Retinal pigment epithelial cell (primary cell): ENCODE measurements at places on chromosomes 16 and 17.

GRCh38 chr17:39235555-39236449 is 10.1 kb upstream of the STAC2 start:
- peak; percentile 30 for DNase-seq

DNA sequence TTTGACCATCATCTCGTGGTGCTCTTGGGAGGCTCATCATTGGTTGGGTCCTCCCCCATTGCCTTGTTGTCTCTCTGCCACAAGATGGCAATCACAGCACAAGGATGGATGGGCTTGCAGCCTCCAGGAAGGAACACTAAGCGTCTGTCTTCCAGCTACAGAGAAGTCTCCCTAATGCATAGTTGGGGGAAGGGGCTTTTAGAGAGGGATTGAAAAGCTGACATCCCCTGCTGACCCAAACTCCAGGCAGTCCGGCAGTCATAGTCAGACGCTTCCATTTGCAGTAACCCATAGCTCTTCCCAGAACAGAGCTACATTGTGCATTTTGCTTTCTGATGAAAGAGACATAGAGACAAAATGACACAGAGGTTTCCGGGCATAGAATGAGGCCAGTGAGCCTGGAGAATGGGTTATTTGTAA is 111.4 kb downstream of the UTP18 start:
- DNase-seq: no peak

- DNase-seq: no peak
Measured at GRCh38 chr17:31434727-31435050, 43.2 kb downstream of the RAB11FIP4 start.

DNA sequence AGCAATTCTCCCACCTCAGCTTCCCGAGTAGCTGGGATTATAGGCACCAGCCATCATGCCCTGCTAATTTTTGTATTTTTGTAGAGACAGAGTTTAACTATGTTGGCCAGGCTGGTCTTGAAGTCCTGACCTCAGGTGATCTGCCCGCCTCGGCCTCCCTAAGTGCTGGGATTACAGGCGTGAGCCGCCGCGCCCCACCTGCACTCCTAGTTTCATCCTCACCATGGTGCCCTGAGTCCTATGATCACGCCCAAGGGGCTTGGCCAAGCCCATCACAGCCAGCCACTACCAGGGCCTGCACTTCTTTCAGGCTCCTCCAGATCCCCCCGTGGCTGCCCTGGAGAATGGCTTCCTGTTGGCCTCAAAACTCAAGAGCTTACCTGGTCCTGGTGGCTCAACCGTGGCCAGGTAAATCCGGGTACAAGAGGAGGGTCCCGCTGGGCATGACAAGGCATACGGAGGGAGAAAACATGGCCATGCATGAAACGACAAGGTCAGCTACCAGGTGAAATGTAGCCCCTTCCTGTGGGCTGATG is 20.4 kb upstream of the TFAP4 start:
- no peak for DNase-seq

DNA sequence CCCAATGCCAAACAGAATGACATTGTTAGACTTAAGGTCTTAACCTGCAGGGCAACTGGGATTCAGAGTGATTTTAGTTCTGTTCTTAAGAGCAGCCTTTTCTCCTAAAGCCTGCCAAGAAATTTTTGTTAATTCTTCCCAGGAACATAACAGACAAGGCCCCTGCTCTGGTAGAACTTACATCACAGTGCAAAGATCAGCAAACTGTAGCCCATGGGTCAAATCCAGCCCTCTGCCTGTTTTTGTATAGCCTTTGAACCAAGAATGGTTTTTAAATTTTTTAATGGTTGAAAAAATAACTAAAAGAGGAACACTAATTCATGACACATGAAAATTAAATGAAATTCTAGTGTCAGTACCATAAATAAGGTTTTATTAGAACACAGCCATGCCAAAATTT is 3.8 kb downstream of the ACSM3 start:
- DNase-seq: no peak

DNA sequence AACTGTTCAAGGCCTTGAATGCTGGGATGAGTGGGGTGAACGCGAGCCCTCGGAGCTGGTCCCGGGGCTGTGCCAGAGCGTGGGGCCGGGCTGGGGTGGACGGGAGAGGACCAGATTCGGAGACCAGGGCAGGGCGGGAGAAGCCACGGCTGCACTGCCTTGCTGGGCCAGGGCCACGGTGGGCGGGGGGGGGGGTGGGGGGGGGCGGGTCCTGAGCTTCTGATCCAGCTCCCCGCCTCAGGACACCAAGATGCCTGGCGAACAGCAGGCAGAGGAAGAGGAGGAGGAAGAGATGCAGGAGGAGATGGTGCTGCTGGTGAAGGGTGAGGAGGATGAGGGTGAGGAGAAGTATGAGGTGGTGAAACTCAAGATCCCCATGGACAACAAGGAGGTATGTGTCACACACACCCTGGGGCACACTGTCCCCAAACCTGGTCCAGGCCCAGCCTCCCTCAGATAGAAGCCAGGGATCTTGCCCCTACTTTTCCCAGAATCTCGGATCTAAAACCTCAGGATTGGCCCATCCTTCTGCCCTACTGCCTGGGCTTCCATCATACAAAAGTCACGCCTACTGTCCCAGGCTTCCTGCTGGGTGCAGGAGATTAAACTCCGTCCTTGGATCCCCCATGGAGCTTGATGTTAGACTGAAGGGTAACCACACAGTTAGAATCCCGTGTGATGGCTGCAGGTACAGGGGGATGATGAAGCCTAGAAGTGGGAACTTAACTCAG is 563 bp downstream of the ZNF771 start:
- DNase-seq: no peak

DNA sequence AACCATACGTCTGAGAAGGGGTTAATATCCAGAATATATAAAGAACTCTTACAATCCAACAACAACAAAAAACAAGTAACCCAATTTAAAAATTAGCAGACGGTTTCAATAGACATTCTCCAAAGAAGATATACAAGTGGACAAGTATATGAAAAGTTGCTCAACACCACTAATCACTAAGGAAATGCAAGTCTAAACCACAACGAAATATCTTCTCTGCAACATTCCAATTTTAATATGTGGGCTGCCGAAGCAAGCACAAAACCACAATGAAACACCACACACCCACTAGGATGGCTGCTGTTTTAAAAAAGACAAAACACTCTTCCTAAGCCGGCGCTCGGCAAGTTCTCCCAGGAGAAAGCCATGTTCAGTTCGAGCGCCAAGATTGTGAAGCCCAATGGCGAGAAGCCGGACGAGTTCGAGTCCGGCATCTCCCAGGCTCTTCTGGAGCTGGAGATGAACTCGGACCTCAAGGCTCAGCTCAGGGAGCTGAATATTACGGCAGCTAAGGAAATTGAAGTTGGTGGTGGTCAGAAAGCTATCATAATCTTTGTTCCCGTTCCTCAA is 5.9 kb upstream of the SLC13A2 start:
- no peak for DNase-seq

- no peak for DNase-seq
Measured at GRCh38 chr16:73298562-73298961, 250.6 kb upstream of the ZFHX3 start.

- no peak for DNase-seq
Measured at GRCh38 chr17:78484271-78485246, 92.6 kb downstream of the DNAH17 start.

DNA sequence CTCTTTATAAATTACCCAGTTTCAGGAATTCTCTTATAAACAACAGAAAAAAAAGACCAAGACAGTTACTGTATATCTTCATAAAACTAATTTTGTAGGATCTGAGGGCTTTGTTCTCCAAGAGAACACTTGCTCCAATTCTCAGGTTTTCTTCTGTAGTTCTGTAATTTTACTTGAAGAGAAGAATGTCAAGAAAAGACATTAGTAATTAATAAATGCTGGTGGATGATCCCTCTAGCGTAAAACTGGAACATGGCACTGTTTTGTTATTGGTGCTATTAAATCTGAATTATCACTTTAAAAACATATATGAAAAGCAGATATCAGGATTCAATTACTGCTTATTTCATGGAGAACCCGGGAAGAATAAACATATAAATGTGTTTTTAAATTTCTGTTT is 36.5 kb upstream of the CPHXL start:
- DNase-seq: no peak

GRCh38 chr16:79045191-79045590 is 555.3 kb downstream of the MAF start:
- DNase-seq: no peak

DNA sequence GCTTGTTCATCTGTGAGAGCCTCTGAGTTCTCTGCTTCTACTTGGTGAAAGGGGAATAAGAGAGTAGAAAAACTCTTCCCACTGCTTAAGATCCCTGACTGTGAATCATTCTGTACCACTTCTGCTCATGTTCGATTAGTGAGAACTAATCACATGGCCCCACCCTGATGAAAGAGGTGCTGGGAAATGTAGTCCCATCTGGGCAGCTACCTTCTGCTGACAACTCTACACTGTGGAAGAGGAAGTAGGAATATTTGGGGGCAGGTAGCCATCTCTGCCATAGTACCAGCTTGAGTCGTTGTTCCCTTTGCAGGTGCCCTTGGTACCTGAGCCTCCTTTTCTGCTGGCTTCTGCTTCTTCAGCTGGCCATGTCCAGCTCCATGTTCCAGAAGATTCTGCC is 29.9 kb downstream of the NKD1 start:
- DNase-seq: no peak

- no peak for DNase-seq
Measured at GRCh38 chr17:5943982-5944381, 126.2 kb upstream of the WSCD1 start.

- no peak for DNase-seq
Measured at GRCh38 chr16:68296693-68297092, 14.1 kb downstream of the SLC7A6OS start.

- no peak for DNase-seq
Measured at GRCh38 chr17:41069031-41069430, 3.4 kb upstream of the KRTAP2-4 start.

DNA sequence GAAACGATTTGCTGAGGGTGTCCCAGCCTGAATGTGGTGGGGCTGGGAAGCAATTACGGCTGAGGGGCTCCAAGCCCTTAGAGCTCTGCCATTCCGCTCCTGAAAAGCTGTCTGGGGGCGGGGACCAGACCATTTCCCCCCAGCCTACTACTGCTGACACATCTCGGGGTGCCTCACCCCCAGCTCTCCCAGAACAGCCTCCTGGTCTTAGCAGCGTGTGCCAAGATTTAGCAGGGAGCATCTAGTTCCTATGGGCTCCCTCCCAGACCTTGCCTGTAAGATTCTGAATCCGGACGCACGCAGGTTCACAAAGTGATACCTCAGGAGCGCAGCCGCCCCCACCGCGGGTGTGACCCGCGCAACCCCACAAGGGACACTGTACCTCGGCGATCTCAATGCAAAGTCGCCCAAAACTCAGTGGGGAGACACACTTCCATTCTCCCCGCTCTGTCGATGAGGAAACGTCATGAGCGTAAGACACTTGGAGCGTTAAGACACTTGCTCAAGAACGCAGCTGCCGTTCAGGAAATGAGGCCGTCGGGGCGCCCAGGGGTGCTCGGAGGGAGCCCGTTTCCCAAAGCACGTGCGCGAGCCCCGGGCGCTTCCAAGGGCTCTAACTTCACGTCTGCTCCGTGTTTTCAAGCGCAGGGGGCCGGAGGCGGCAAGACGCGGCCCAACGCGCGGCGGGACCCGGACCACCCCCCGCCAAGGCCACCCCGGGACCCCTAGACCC is 629 bp downstream of the GEMIN4 start:
- no peak for DNase-seq

DNA sequence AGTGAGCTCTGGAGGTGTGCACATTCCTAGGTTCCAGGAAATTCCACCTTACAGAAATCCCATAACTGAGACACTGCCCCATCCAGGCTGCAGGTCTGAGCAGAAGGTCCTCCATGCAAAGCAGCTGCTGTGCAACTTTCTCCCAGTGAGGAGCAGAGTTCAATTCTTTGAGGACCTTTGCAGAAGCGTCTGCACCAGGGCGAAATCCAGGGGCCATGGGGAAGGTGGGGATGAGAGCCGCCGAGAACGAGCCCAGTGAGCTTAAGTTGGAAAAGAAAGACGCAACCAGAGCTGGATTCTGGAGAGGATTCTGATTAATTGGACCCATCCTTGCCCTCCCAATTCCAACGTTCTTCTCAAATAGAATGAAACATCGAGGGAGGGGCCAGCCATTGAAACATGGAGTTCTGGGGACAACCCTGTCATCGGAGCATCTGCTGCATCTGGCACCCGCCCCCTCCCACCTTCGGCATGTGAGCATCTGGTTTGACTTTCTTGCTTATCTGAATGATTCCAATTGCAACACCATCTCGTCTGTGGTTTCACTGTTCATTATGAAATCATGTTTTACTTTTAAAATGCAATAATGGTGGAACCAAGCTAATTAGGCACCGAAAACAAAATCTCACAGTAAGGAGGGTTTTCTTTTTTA is 190.6 kb upstream of the FOXF1 start:
- DNase-seq: no peak

DNA sequence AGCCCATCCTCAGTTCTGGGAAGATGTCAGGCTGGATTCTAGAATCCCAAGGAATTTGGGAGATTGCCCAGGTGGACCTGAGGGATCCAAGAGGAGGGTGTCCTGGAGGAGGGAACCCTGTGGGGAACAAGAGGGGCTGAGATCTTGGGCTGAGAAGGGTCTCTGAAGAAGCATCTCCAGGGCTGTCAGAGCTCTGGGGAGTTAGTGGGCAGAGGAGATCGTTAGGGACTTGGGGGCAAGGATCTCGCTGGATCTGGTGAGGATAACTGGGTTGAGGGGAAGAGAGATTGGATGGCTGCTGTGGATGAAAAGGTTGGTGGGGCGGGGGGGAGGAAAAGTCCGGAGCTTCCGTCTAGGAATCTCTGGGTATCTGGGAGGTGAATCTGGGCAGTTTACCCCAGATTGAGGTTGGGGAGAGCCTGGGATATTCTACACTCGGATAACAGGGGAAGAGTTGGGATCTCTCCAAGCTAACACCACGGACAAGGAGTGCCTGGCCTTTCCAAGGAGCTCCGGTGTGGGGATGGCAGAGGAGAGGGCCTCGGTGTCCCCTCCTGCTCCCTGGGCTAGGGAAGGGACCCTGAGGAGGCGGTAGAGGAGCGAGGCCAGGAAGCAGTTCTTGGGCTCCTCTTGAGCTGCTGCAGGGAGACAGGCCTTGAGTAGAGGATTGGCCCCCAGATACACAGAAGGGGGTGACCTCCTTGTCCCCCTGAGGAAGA is 1.7 kb downstream of the FBXL19 start:
- DNase-seq: no peak

GRCh38 chr17:79802736-79803420 is 6.0 kb upstream of the CBX8 start:
- DNase-seq: no peak

DNA sequence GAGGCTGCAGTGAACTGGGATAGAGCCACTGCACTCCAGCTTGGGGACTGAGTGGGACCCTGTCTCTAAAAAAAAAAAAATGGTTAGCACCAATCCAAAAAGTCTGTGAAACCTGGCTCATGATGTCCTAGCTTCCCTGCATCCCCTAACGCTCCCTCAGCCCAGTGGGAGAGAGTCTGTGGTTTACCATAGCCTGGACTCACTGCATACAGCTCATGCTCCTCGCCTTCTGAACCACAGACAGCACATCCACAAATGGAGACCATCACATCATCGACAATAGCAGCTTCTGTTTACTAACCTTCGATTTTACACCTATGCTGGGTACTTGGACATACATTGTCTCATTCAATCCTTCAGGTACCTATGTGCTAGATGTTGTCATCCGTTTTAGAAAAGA is 43.6 kb downstream of the NLRC5 start:
- no peak for DNase-seq
